ENCODE measurements at places on chromosomes 4 and X. TPM values are rescaled to one million over a fixed set of nuclear protein-coding genes. Genes with fewer than 3 reads are reported as not detected.

Gene PNMA6F
- total RNA-seq = not detected

Gene EDA2R
- 0.15 TPM for total RNA-seq

Gene CCDC160
- not detected for total RNA-seq

Gene GIMD1
- not detected for total RNA-seq

Gene AWAT2
- not detected for total RNA-seq

Gene ARHGAP36
- not detected for total RNA-seq

Gene TRIM75
- not detected for total RNA-seq

Gene SMIM43
- total RNA-seq = not detected

DNA sequence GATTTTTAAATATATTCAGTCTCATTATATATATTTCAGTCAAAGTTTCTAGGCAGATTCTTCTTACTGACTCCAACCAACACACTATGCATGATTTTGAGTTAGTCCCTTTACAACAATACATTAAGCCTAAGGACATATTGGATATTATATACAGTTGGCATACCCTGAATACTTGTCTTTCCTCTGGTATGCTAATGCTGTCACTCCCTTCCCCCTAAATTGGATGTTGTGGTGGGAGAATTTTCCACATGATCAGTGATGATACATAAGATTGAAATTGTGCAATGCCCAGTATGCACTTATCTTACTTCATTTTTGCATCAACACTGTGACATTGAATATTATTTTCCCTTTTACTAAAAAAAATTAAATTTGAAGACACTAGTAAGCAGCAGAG lies 935.2 kb downstream of the PCDH7 start:
- DNase-seq = no peak

DNA sequence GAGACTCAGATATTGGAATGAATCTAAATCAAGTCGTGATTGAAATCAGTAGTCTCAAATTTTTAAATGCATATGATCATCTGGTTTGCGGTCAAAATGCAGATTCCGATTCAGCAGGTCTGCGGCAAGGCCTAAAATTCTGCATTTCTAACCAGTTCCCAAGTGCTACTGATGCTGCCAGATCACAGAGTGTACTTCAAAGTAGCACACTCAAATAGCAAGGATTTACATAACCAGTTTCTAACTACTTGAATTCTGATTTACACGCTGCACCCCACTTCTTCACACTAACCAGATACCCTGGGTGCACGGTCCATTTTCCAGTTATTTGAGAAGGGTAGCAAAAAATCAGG lies 752 bp downstream of the MBTPS2 start:
- no peak for DNase-seq

GRCh38 chr4:134518574-134519217 lies 317.1 kb upstream of the PABPC4L start:
- no peak for DNase-seq

- DNase-seq = no peak
Observed at GRCh38 chr4:153618833-153619232, 65.2 kb upstream of the TLR2 start.

DNA sequence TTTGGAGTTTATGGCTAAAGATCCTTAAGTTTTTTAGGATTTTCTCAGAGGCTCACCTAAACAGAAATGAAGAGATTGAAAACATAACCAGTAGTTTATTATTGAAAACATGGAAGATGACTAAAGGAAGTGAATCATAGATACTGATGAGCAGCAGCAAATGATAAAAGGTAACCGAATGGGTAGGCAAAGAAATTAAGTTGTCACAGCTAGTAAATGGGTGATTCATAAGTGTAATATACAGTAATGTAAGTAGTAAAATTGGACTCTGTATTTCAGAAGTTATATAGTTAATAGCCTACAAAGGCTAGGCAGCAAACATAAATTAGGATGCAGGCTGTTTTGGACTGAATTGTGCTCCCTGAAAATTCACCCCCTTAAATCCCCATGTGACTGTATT lies 59.0 kb upstream of the ADGRA3 start:
- no peak for DNase-seq

- no peak for DNase-seq
Observed at GRCh38 chrX:56968980-56969379, 26.4 kb downstream of the SPIN3 start.

DNA sequence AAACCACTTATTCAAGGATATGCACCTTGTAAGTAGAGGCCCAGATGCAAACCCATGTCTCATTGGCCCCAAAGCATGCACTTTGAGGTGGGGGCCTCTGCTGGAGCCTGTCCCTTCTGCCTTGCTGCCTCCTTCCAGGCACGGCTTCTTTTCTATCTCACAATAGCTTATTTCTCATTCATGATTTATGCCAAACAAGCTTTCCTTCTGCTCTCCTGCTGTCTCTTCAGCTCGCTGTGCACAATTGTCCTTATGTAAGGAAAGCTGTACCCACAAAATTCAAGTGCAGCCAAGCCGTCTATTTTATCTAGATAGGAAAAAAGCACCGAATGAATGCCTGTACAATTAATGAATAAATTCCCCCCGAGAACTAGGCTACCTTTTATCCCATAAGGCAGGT lies 124.8 kb upstream of the PACRGL start:
- no peak for DNase-seq
